ENCODE measurements at places on chromosomes 11 and 22.

GRCh38 chr11:44804449-44805437 lies 78.0 kb downstream of the TSPAN18 start:
- H3K4me3 ChIP-seq: no peak overlapping the region
- peak overlapping the region; percentile 31 for H3K27ac ChIP-seq
- H3K27me3 ChIP-seq: no peaks in the 10 kb centered on the region
- H3K36me3 ChIP-seq: no peaks in the 10 kb centered on the region
- H3K4me1 ChIP-seq: peaks cover 32% of the 10 kb centered on the region

DNA sequence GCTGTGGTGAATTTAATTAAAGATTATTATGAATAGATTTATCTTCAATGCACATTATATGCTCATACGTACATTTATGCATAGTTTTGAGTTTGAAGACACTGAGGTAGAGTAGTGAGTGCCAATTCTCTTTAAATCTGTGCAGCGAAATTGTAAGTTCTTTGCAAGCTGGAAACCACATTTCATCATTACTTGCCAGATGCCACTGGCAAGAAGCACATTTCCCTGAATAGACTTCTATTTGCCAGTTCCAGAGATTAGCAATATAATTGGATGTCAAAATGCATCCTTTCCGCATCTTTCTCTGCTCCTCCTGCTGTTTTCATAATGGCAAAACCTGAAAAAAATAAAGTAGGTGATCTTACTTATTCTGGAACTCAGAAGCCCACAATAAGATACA lies 448.0 kb downstream of the LUZP2 start:
- no peaks in the 10 kb centered on the region for H3K27me3 ChIP-seq
- no peak overlapping the region for H3K27ac ChIP-seq
- no peak for DNase-seq
- H3K4me1 ChIP-seq: no peaks in the 10 kb centered on the region
- H3K4me3 ChIP-seq: no peak overlapping the region

DNA sequence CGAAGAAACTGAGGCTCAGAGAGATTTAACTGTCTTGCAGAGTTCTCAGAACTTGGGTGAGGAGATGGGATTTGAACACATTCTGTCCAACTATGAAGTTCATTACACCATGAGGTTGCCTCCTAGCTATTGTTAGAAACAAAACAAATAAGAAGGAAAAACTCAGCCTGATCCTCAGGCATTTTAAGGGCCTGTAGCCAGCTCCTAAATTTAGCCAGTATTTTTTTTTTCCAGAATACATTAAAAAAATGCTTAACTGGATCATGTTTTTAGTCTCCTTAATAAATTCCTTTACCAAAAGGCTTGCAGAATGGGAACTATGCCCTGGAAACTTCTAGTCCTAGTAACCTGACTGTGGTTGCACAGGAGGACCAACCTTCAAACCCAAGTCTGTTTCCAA lies 212.0 kb downstream of the CSNK2A3 start:
- peak overlapping the region; percentile 79 for H3K27ac ChIP-seq
- peaks cover 26% of the 10 kb centered on the region for H3K4me1 ChIP-seq
- no peaks in the 10 kb centered on the region for H3K27me3 ChIP-seq
- H3K4me3 ChIP-seq: no peak overlapping the region

DNA sequence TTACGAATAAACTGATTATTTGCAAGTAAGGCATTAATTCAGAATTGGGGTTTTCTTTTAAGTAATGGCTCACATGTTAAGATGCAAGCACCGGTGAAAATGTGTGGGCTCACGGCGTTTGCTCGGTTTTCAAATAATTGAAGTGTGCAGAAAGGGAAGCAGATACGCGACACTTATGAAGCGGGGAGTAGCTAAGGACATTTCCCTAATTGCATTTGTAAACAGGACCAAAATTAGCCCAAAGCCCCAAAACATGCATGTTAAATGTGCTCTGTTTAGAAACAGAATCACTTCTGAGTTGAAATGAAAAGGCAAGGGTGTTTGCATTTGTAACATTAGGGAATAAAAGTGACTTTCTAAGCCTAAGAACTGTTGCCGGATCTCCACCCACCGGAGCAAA lies 61.3 kb downstream of the ELFN2 start:
- no peak overlapping the region for H3K4me3 ChIP-seq
- no peak for DNase-seq
- no peaks in the 10 kb centered on the region for H3K27me3 ChIP-seq
- H3K27ac ChIP-seq: no peak overlapping the region

- H3K27ac ChIP-seq: no peak overlapping the region
- no peaks in the 10 kb centered on the region for H3K4me1 ChIP-seq
- no peaks in the 10 kb centered on the region for H3K36me3 ChIP-seq
- no peak for DNase-seq
Measured at GRCh38 chr11:93651052-93651451, 10.4 kb upstream of the CEP295 start.

- no peaks in the 10 kb centered on the region for H3K27me3 ChIP-seq
- no peak for DNase-seq
- H3K36me3 ChIP-seq: no peaks in the 10 kb centered on the region
- H3K27ac ChIP-seq: no peak overlapping the region
Measured at GRCh38 chr11:118699506-118700220, 20.2 kb upstream of the TREH start.

GRCh38 chr22:38963872-38964271 lies 6.5 kb downstream of the APOBEC3A start:
- peaks cover 28% of the 10 kb centered on the region for H3K4me1 ChIP-seq
- no peaks in the 10 kb centered on the region for H3K36me3 ChIP-seq
- peak; percentile 38 for DNase-seq

DNA sequence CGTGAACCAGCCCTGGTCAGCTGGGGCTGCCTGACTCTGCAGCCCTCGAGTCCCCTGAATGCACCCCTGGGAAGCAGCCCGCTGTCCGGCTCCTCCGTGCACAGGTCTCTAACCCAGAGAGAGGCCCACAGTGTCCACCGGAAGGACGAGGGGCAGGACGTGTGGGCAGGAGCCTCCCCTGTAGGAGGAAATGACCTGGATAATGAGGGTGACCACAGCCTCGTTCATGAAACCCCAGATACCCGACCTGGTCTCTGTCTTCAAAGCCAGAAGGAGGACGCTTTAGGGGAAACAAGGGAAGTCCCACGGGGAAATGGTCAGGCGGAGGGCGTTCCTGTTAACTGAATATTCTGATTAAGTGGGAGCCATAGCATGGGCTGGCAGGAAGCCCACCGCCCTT lies 23.3 kb downstream of the LIF start:
- no peak overlapping the region for H3K27ac ChIP-seq
- H3K36me3 ChIP-seq: no peaks in the 10 kb centered on the region
- DNase-seq: no peak
- no peaks in the 10 kb centered on the region for H3K4me1 ChIP-seq
- H3K27me3 ChIP-seq: no peaks in the 10 kb centered on the region

DNA sequence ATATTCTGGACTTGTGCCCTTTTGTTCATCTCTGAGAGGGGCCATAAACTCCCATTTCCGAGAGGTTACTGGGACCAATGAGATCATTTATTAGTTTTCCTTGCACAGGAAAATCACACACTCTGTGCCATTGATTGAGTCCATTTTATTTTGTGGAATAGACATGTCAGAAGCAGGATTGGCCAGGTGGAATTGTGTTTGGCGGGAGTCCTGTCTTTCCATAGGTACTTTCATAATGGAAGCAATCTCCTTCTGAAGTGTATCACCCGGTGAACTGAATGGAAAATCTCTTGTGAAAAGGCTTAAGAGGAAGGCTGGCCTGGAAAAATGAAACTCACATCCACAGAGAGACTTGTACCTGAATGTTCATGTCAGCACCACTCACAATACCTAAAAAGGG lies 63.0 kb upstream of the PARVG start:
- no peaks in the 10 kb centered on the region for H3K27me3 ChIP-seq
- H3K36me3 ChIP-seq: no peaks in the 10 kb centered on the region
- no peak overlapping the region for H3K4me3 ChIP-seq

GRCh38 chr11:35313066-35313759 lies 106.1 kb downstream of the SLC1A2 start:
- no peaks in the 10 kb centered on the region for H3K36me3 ChIP-seq
- DNase-seq: no peak
- H3K27me3 ChIP-seq: no peaks in the 10 kb centered on the region

GRCh38 chr11:88489030-88489429 lies 151.5 kb upstream of the CTSC start:
- no peaks in the 10 kb centered on the region for H3K4me1 ChIP-seq
- no peak overlapping the region for H3K27ac ChIP-seq
- no peak overlapping the region for H3K4me3 ChIP-seq
- no peaks in the 10 kb centered on the region for H3K36me3 ChIP-seq

GRCh38 chr11:2824851-2825250 lies 60.7 kb downstream of the CDKN1C start:
- H3K27ac ChIP-seq: peak overlapping the region; percentile 67
- H3K27me3 ChIP-seq: no peaks in the 10 kb centered on the region
- H3K4me3 ChIP-seq: no peak overlapping the region
- DNase-seq: no peak
- H3K4me1 ChIP-seq: peaks cover 14% of the 10 kb centered on the region
- H3K36me3 ChIP-seq: no peaks in the 10 kb centered on the region
